Activated CD4-positive, CD25-positive, alpha-beta regulatory T cell (primary cell): ENCODE measurements at places on chromosomes 12 and 14.

DNA sequence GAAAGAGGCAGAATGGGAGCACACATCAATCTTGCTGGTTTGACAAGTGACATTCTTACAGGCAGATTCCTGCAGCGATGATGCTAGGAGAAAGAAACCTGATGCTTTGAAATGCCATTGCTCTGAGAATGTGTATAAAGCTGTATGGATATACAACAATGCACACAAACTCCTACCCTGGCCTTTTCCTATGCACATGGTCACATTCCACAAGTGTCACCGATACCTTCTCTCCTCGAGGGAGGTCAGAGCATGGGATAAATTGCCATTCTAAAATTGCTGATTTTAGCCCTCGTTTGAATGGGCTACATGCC lies 11.9 kb downstream of the FGF6 start:
- no peak for DNase-seq

GRCh38 chr12:95390192-95390591 lies 83.8 kb upstream of the METAP2 start:
- no peak for DNase-seq

DNA sequence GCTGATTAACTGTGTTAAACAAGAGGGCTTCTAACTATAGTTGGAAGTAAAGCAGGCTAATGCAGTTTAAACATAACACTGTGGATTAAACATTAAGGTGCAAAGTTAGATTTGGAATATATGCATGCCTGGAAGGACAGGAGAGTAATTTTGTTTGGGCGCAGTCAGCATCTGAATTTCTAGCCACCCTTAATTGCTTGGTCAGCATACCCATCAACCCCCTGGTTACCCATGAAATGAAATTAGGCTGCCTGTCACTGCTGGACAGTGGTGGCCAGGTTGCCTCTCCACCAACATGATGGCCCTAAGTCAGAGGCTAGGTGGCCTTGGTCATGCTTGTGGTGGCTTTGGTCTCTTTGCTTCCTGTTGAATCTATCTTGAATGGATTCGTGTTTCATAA lies 30.0 kb upstream of the PTPRB start:
- no peak for DNase-seq

DNA sequence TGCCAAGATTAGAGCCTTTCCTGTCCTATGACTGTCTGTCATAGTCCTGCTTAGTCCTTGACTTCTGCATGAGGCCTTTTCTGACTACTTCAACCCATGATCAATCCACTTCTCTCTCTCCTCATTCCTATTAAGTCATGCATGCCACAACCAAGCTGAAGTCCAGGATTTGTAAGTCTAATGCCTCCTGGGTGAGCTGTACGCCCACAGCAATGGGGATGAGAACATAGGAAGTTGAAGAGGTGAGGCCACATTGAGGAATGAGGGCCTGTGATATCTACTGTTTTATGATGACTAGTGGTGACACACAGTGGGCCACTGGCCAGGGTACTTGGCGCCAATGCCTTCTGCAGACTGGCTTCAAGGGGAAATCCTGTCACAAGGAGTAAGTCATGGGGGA lies 994.1 kb upstream of the TMEM132C start:
- no peak for DNase-seq

- no peak for DNase-seq
Measured at GRCh38 chr14:68331991-68332390, 460.9 kb downstream of the ZFP36L1 start.

DNA sequence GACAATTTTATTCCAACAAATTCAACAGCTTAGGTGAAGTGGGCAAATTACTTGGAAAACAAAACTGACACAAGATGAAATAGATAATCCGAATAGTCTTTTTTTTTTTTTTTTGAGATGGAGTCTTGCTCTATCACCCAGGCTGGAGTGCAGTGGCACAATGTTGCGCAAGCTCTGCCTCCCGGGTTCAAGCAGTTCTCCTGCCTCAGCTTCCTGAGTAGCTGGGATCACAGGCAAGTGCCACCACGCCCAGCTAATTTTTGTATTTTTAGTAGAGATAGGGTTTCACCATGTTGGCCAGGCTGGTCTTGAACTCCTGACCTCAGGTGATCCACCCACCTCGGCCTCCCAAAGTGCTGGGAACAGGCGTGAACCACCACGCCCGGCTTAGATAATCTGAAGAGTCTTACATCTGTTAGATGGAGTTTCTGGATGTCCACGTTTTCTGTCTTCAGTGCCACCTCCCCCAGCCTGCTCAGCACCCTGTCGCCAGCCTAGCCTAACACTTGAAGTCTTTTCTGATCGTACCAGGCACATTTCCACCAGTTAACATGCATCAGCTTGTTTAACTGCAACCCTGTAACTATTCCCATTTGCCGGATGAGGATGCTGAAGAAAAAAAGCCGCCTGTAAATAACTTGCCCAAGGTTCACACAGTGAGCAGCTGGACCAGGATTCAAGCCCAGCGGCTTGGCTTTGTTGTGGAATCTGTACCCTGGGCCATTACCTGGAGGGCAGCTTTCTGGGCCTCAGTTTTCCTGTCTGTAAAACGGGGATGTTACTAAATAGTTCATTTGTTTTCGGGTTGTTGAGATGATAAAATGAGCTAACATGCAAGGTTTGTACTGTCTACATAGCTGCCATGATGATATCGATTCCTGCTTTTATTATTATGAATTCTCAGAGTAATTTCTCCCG lies 26.4 kb downstream of the FBRSL1 start:
- no peak for DNase-seq

DNA sequence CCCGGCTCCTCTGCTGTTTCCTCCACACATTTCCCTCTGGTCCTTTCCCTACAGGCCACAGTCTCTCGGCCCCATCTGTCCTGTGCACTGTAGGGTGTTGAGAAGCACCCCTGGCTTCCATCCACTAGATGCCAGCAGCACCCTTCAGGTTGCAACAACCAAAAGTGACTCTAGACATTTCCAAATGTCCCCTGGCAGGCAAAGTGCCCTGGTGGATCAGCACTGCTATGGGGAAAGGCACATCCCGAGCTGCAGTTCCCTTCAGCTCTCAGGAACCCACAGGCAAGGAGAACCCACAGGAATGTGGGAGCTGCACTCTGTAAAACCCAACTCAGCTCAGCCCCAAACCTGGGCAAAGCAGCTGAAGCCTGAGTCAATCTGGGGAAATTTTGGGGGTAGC lies 77.0 kb downstream of the RBM19 start:
- DNase-seq, result no peak

DNA sequence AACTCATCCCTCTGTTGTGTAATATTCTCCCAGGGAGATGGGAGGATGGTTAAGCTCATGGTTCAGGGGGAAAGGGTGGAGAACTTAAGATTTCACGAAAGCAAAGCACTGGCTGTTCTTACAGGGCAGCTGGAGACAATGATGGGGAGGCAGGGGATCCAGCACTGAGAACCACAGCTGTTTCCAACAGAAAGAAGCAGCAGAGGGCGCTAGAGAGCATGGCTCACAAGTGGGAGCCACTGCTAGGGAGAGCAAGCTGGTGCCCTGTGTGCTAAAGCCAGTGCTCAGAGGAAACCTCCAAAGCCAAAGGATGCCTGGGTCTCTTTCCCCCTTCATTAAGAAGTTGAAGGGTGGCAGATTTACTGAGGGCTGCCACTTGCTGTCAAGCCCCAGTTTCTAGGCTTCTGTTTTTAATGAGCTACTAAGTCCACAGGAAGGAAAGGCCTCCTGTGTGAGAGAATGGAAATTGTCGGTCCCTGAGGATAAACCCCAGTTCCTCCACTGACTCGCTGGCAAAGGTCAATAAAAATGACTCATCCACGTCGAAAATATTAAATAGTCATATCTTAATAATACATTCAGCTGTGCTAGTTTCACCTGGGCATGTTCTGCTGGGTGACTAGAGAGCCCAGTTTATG lies 199.7 kb downstream of the ANO2 start:
- no peak for DNase-seq

DNA sequence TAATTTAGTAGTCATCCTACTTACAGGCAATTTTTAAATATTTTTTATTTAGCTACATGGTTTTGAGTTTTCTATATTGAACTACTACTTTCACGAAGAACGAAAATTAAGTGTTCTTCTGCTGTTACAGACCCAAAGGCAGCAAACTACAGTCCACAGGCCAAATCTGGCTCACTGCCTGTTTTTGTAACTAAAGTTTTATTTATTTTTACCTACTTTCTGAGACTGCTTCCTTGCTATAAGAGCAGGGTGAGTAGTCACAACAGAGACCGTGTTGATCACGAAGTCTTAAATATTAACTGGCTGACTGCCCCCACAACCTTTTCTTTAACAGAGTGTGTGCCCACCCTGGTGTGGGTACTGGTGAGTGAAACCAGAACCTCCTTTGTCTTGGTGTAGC lies 11.6 kb downstream of the RBM19 start:
- DNase-seq, result no peak

DNA sequence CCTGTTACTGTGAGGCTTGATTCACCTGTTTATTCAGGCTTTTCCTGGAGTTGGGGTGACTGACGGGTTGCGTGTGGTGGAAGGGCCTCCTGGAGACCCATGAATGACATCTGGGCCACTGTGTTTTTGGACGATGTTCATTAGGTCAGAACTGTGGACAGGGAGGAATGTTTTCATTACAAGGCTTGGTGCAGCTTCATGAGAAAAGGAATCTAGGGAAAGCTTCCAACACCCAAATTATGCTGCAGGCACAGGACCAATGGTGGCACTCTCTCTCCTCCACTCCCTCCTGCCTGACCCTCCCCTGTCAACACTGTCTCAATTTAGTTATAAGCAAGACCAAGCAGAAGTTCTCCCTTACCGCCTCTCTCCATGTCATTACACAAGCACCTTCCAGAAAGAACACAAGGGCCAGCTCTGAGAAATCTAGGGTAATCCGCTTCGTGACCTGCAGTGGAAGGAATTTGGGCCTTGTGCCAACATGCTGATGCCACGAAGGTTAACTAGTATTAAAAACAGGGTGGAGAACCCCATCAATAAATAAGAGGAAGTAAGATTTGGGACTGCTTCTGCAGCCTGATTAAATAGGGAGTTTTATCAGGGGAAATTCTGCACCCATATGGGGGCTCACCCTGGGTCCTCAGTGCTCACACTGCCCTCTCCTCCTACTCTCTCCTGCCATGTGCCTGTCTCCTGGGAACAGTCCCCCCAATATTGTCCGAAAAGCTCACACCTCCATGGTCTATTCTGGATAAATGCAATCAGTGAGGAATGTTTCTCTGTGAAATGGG lies 200.3 kb downstream of the KTN1 start:
- DNase-seq, result no peak

DNA sequence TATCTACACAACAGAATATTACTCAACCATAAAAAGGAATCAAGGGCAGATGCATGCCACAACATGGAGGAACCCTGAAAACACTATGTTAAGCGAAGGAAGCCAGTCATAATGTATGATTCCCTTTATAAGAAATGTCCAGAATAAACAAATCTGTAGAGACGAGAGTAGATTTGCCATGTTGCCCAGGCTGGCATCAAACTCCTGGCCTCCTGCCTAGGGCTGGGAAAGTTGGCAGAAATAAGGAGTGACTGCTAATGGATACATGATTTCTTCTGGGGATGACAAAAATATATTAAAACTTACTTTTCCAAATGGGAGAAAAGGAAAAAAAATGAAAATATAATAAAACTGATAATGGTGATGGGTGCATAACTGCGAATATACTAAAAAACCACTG lies 10.9 kb downstream of the CLIP1 start:
- DNase-seq, result no peak

DNA sequence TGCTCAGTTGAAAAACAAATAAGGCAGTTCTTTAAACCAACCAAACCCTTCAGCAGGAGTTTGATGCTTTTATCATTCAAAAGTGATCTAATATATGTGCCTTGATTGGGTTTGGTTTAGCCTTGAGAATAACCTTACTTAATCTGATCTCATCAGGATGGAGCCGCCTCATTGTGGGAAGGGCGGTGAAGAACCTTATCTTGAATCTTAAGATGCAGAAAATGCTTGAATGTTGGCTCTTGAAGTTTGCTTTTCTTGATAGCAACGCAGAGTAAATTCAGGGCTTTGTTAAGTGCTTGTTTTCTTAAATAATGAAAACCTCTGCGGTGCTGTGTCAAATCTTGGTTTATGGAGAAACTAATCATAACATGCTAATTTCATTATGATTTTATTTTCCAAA lies 138.2 kb downstream of the MON2 start:
- DNase-seq, result no peak

DNA sequence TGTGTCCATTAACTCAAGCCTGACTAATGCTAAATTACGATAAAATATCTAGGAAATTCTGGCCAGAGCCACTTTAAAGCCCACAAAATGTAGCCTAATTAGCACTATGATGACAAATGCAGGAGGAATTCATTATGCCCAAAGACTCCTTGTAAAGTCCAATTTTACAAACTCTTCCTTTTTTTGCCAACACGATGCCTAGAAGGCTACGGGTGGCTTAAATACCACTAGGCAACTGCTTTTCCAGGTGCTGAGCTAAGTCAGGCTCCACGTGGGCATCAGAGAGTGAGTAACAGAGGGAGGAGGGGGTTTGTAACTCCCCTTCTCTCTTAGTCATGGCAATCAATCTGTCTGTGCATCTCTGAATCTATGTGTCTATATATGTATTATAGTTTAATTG lies 172.4 kb upstream of the NTF3 start:
- no peak for DNase-seq

DNA sequence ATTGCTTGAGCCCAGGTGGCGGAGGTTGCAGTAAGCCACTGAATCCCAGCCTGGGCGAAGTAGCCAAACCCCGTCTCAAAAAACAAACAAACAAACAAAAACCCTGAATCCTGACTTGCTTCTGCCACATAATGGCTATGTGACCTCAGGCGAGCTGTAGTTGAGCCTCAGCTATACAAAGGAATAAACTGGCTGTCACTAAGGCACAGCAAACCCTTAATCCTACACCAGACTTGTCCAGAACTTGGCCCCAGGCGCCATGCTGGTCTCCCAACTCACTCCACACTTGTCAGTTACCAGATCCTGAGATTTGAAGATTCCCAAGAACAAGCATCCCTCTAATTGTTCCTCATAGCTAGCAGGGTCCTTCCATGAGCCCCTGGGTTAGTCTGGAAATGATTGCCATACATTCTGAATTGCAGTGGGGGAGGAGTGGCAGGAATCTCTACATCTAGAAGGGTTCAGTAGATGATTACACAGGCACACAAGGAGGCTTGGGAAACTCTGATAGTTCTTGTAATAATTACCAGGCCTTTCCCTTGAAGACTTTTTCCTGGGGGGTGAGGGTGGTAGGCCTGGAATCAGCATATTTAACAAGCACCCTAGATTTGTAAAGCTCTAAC lies 9.9 kb downstream of the MAP3K12 start:
- DNase-seq, result no peak

- DNase-seq, result no peak
Measured at GRCh38 chr12:122467983-122468382, 32.7 kb downstream of the ZCCHC8 start.

GRCh38 chr12:123106640-123107359 lies 44.1 kb downstream of the PITPNM2 start:
- no peak for DNase-seq

DNA sequence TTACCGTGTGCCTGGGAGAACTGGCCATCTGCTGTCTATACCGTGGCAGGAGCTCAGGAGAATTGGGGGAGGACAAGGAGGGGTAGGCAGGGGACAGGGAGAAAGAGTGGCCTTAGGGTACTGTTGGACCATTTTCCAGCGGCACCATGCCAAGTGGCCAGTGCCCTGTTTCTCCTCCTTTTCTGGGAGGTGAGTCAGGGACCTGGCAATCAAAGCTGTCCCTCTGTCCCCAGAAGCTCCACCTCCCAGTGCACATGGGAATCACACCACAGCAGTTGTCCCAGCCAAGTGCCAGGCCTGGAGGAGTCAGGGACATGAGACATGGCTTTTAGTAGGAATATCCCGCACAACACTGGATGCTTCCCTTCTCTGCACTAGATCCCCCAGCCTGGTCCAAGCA lies 118.0 kb downstream of the GCH1 start:
- no peak for DNase-seq
